ENCODE measurements at places on chromosomes 7 and 10. TPM values are rescaled to one million over a fixed set of nuclear protein-coding genes. Genes with fewer than 3 reads are reported as not detected.

Gene SRRM3
- 17.4 TPM for total RNA-seq

Gene CXCL12
- 51.4 TPM for total RNA-seq

Gene MRPS17
- 27.3 TPM for total RNA-seq

DNA sequence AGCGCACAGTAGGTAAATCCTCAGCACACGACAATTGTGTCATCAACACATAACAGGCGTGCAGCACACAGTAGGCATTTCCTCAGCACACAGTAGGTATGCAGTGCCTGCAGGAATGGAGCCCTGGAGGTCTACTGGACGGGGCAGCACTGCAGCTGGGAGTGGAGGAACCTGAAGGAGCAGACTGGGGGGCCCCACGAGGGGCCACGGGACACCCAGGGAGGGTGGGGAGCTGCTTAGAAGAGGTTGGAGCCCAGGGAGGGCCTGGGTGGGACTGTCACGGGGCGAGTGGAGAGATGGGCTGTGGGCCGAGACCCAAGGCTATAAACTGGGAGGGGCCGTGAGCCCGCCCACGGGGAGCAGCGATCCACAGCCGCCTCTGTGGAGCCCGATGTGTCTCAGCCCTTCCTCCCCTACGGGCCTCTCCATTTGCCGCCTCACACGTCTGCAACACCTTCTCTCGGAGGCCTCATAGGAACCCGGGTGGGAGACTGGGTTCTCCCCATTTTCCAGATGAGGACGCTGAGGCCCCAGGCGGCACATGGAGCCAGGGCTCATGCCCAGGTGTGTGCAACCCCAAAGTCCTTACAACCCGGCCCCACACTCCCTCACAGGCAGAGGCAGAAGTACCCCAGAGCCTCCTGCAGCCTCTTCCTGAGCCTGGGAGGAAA is 101.5 kb downstream of the MICALL2 start:
- no peak overlapping the region for H3K27ac ChIP-seq
- H3K4me3 ChIP-seq: no peak overlapping the region
- no peak for DNase-seq
- H3K4me1 ChIP-seq: no peaks in the 10 kb centered on the region
- H3K27me3 ChIP-seq: no peaks in the 10 kb centered on the region

Gene SUN3
- not detected for total RNA-seq

Gene SYNPO2L
- total RNA-seq: 0.11 TPM

DNA sequence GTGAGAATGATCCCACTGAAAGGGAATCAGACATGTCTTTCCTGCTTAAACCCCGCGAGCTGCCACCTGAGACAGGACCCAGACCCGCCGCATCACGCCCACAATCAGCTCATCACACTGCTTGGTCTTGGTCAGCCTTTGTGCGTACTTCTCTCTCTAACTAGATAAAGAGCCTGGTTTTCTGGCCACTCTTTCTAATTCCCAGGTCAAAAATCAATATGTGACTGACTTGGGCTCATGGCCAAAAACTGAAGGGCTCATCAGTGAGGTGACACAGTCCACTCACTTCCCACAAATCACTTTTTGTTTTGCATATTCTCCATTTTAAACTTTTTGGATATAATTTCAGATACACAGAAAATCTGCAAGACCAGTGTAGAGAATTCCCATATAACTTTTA is 247.3 kb downstream of the DIP2C start:
- H3K4me3 ChIP-seq: no peak overlapping the region
- no peak overlapping the region for H3K27ac ChIP-seq
- no peaks in the 10 kb centered on the region for H3K27me3 ChIP-seq
- H3K36me3 ChIP-seq: no peaks in the 10 kb centered on the region
- DNase-seq: no peak
- H3K4me1 ChIP-seq: no peaks in the 10 kb centered on the region

- DNase-seq: no peak
- H3K27ac ChIP-seq: no peak overlapping the region
- 0 out of 2 replicates have a peak, but pooled peaks cover 2% of the 10 kb centered on the region for H3K4me1 ChIP-seq
- no peak overlapping the region for H3K4me3 ChIP-seq
- no peaks in the 10 kb centered on the region for H3K36me3 ChIP-seq
Measured at GRCh38 chr10:25071227-25071626, 54.8 kb downstream of the THNSL1 start.

DNA sequence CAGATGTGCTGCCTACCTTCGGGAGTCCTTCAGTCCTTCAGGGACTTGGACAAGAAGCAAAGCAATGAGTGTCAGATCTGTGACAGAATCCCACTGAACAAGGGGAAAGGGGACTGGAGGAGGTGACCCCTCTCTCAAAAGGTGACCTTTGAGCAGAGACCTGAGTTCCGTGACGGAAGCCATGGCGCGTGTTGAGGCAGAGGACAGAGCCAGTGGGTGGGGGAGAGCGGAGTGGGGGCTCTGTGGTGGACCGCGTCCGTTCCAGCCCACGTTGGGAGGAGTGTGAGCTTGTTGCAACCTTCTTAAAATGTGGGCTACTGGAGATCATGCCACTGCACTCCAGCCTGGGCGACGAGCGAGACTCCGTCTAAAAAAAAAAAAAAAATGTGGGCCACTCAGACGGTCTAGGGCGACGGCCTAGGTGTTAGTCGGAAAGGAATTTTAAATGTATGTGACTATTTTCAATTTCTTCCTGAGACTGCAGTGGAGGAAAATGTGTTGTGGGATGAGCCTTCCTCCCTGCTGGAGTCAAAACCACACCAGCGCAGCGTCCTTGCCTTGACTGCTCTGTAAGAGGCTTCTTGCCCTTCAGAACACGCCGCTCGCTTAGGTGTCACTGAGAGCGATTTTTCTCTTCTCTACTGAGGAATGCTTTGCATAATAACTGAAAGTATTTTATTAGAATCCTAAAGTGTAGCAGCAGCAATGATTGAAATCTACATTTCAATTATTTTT is 272.7 kb downstream of the CELF2 start:
- H3K4me3 ChIP-seq: no peak overlapping the region
- no peak overlapping the region for H3K27ac ChIP-seq
- H3K36me3 ChIP-seq: no peaks in the 10 kb centered on the region
- peaks cover 3% of the 10 kb centered on the region for H3K4me1 ChIP-seq
- H3K27me3 ChIP-seq: no peaks in the 10 kb centered on the region

Gene SAP25
- 5.8 TPM for total RNA-seq

Gene CALML3
- not detected for total RNA-seq

- DNase-seq: no peak
- H3K27me3 ChIP-seq: no peaks in the 10 kb centered on the region
- H3K4me3 ChIP-seq: no peak overlapping the region
- H3K36me3 ChIP-seq: no peaks in the 10 kb centered on the region
- no peak overlapping the region for H3K27ac ChIP-seq
Measured at GRCh38 chr10:116974456-116975005, 30.5 kb downstream of the SHTN1 start.

- no peak overlapping the region for H3K27ac ChIP-seq
- no peak for DNase-seq
- H3K4me1 ChIP-seq: no peaks in the 10 kb centered on the region
Measured at GRCh38 chr10:26714415-26715136, 17.1 kb downstream of the PDSS1 start.

Gene CDH23
- total RNA-seq: 1.9 TPM

GRCh38 chr10:129911451-129912165 is 52.5 kb downstream of the EBF3 start:
- DNase-seq: no peak
- no peak overlapping the region for H3K4me3 ChIP-seq
- no peaks in the 10 kb centered on the region for H3K36me3 ChIP-seq
- H3K27me3 ChIP-seq: no peaks in the 10 kb centered on the region

DNA sequence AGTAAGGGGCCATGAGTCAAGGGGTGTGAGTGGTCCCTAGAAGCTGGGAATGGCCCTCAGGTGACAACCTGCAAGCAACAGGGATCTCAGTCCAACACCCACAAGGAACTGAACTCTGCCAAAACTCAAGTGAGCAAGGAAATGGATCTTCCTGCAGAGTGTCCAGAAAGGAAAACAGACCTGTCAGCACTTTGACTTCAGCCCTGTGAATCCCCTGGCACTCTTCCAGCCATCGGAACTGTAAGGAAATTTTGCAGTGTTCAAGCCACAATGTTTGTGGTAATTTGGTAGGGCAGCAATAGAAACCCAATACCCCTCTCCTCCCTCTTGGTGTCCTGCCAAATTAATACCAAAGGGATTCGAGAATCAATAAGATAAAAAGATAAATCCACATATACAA is 6.9 kb downstream of the LYZL1 start:
- no peak overlapping the region for H3K4me3 ChIP-seq
- H3K36me3 ChIP-seq: no peaks in the 10 kb centered on the region
- H3K27ac ChIP-seq: no peak overlapping the region

Gene EBF3
- total RNA-seq: 0.26 TPM

- no peaks in the 10 kb centered on the region for H3K36me3 ChIP-seq
- no peak for DNase-seq
- H3K4me1 ChIP-seq: no peaks in the 10 kb centered on the region
- H3K4me3 ChIP-seq: no peak overlapping the region
- H3K27ac ChIP-seq: no peak overlapping the region
Measured at GRCh38 chr7:13179775-13180523, 492.5 kb downstream of the ARL4A start.

GRCh38 chr10:102624751-102625645 is 19.3 kb upstream of the TRIM8 start:
- no peak for DNase-seq
- no peaks in the 10 kb centered on the region for H3K27me3 ChIP-seq
- no peak overlapping the region for H3K4me3 ChIP-seq
- peaks cover 33% of the 10 kb centered on the region for H3K4me1 ChIP-seq
- H3K36me3 ChIP-seq: no peaks in the 10 kb centered on the region
